ENCODE measurements at places on chromosomes 5 and 9.

- no peak for DNase-seq
These were observed 16.7 kb downstream of the MYMK start for GRCh38 chr9:133508046-133508445.

GRCh38 chr9:109828254-109828653 is 48.3 kb downstream of the PALM2AKAP2 start:
- no peak for DNase-seq

DNA sequence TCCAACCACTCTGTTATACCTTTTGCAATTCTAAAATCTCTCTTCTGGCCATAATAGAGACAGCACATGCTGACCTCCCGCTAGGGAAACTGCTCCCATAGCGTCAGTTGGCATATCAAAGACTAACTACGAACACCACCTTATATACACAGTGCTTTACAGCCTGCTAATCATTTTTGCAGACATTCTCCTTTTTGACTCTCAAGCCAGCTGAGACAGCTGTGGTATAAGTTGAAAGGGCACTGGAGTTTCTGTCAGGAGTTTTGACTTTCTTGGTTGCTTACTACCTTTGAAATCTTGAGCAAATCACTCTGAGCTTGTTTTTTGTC is 160.2 kb upstream of the TBCA start:
- DNase-seq = no peak

DNA sequence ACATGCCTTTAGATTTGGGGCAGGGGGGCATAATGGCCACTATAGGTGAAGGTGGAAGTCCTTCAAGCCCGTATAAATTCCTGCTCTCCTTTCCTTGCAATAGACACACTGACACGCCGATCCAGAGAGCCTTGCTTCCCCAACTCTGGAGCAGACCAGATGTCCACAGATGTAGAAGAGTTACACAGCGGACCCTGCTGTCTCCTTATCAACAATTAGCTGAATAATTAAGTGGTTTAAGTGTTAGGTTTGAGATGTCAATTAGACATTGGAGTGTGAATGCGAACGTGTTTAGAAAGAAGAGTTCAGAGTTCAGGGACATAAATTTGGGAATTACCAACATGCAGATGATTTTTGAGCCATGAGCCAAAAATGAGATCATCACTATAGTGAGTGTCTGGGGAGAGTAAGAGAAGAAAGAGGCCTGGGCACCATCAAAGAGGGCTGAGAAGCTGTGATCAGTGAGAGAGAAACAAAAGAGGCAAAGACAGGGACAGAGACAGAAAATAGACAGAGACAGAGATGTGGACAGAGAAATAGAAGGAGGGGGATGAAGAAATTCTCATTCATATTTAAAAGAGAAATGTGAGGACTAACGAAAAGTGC is 734.4 kb upstream of the ADAMTS16 start:
- no peak for DNase-seq

DNA sequence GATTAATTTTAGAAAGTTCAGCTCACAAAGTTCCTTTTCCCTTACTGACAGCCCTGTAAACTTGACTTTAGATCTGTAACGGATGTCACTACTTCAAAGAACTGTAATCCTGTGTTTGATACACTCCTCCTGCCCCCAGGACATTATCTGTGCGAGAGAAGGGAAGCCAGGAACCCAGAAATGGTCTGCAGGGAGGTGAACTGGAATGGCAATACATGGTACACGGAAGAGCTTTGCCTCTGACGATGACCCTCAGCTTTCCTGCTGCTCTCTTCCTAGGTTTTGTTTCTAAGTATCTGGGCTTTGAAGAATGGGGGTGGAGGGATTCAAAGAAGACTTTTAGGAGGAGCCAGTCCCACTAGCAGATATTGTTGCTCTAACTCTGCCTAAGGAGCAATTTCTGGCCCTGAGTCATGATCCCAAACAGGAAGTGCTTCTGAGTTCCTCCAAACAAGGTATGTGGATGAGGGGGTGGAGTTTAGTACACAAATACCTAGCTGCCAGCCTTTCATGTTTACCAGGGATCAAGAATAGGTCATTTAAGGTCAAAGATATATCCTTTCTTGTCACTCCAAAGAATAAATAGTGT is 43.4 kb upstream of the TMC1 start:
- DNase-seq = peak; percentile 83

GRCh38 chr5:81786496-81786895 is 35.6 kb upstream of the SSBP2 start:
- no peak for DNase-seq

- DNase-seq = no peak
These were observed 126.9 kb upstream of the FOXD4L5 start for GRCh38 chr9:65411901-65412300.

- DNase-seq = peak; percentile 92
These were observed 21.1 kb downstream of the BASP1 start for GRCh38 chr5:17238521-17239041.

DNA sequence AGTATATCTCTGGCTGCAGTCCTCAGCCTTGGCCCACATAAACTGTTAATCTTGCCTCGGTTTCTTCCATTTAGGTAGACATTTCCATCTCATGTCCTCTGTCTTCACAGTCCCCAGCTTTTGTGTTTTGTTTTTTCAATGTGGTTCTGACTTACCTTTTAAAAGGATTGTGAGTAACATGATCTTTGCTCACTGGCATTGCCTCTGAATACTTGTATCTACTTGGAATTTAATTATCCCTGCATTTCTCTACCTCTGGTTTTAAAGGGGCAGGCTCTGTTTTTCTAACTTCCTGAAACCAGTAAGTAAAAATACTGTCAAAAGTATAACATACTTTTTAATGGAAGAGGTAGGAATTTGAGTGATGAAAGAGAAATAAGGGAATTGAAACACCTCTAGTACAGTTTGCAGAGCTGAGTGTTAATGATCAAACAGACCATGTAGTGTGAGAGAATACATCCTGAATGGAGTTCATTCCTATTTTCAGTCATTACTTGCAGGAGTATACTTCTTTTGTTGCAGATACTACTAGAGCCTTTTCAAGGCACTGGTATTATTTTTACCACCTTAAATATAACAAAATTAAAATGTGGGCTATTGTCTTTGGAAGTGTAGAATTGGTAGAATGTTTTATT is 62.6 kb downstream of the MTREX start:
- DNase-seq = no peak

- no peak for DNase-seq
These were observed 32.0 kb downstream of the PLPP1 start for GRCh38 chr5:55502759-55503158.

DNA sequence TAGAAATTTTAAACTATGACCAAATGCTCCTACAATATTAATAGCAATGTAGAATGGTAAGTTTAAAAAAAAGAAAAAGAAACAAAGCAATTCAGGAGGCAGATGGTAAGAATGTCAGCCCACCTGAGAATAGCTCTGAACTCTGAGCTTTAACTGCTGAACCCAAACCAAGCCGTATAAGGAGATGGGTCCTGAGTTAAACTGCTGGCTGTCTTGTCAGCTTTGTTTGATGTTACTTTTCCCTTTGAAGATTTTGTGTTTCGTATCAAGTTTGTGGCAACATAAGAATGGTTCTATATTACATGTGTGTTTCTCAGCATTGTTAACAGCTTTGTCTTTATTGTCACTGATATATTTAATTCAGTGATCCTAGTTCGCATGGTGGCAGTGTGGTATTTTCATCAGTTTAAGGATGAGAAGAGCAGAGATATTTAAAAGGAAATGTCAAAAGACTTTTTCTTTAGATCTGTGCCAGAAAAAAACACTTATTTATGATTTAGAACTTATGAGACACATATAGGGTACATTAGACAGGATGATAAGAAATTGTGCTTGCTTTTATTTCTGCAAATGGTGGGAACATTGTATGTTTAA is 390.1 kb downstream of the CCDC171 start:
- DNase-seq = peak; percentile 38

DNA sequence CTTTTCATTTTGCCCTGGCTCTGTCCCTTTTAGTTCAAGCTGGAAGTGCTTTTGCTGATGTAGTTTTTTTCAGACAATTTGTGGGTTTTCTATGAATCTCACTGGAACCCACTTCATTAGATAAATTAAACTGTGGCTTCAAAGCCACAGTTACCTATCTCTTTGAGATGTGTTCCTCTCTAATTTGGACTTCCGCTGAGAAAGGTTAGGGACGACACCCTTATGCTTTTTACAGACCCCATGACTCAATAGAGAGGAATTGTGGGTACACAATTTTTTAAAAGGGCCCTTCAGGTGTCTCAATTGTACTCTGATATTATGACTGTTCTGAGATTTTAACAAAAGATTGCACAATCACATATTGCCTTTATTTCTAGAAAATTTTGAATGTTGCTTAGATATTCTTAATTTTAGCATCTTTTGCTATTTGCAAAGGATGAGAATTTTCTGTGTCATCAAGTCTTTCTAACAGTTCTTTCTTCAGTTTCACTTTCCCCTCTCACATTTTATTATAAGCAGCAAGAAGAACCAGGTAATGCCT is 110.6 kb downstream of the GADD45G start:
- no peak for DNase-seq

GRCh38 chr5:113572716-113573115 is 59.2 kb downstream of the YTHDC2 start:
- no peak for DNase-seq

GRCh38 chr9:69623276-69623675 is 48.9 kb downstream of the APBA1 start:
- no peak for DNase-seq

GRCh38 chr5:652023-652515 is 39.9 kb downstream of the CEP72 start:
- DNase-seq = no peak

- no peak for DNase-seq
These were observed 2.7 kb downstream of the RASGRF2 start for GRCh38 chr5:80962630-80963520.

GRCh38 chr5:73112359-73112758 is 8.0 kb upstream of the TMEM171 start:
- DNase-seq = no peak

GRCh38 chr5:33470544-33470943 is 29.8 kb downstream of the TARS1 start:
- peak; percentile 64 for DNase-seq

GRCh38 chr9:21811914-21812313 is 9.5 kb downstream of the MTAP start:
- no peak for DNase-seq

- DNase-seq = no peak
These were observed 20.0 kb downstream of the GBGT1 start for GRCh38 chr9:133143639-133144141.

GRCh38 chr5:26807231-26808199 is 230.9 kb downstream of the CDH9 start:
- no peak for DNase-seq

GRCh38 chr9:114117614-114117995 is 18.5 kb upstream of the KIF12 start:
- no peak for DNase-seq

DNA sequence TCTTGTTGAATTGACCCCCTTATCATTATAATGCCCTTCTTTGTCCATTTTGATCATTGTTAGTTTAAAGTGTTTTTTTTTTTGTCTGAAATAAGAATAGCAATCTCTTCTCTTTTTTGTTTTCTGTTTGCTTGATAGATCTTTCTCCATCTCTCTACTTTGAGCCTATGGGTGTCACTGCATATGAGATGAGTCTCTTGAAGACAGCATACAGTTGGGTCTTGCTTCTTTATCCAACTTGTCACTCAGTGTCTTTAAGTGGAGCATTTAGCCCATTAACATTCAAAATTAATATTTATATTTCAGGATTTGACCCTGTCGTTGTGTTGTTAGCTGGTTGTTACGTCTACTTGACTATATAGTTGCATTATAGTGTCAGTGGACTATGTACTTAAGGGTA is 135.4 kb downstream of the HMHB1 start:
- DNase-seq = no peak

GRCh38 chr9:87006956-87007355 is 59.6 kb upstream of the GAS1 start:
- DNase-seq = no peak

GRCh38 chr9:101030086-101030391 is 1.5 kb downstream of the PLPPR1 start:
- no peak for DNase-seq

GRCh38 chr5:130112246-130112645 is 208.0 kb downstream of the CHSY3 start:
- DNase-seq = no peak

DNA sequence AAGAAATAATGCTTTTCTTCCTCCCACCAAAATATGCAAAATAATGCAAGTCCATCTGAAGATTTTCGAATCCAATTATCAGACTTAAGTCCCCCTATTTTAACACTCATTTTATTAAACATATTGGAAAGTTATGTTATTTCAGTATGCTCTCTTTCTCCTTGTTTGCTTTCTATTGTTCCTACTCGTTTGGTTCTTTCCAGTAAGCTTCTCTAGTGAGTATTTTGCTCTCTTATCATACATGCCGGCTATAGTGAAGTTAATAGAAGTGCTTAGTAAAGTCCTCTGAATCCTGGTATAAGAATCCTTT is 517 bp downstream of the ALDH1A1 start:
- DNase-seq = no peak
